NCI-H1048 (cell line): ENCODE measurements at places on chromosomes 11 and 22.

- no peak for DNase-seq
These were observed 63.6 kb downstream of the NFAM1 start for GRCh38 chr22:42368379-42369249.

DNA sequence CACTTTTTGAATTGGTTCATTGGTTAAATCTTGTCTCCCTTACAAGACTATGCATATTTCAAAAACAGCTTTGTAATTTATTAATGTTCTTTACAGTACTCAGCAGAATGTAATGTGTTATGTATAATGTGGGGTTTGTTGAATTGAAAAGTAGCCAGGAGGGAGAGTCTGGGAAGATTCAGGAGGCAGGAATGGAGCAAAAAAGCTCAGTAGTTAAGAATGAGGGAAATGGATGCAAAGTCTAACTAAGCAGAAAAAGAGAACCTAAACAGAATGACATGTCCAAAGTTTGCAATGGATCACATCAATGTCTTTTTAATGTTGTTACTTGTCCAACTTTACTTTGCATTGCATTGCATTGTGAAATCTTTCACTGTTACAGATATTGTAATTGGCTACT lies 86.5 kb upstream of the CARD18 start:
- no peak for DNase-seq

DNA sequence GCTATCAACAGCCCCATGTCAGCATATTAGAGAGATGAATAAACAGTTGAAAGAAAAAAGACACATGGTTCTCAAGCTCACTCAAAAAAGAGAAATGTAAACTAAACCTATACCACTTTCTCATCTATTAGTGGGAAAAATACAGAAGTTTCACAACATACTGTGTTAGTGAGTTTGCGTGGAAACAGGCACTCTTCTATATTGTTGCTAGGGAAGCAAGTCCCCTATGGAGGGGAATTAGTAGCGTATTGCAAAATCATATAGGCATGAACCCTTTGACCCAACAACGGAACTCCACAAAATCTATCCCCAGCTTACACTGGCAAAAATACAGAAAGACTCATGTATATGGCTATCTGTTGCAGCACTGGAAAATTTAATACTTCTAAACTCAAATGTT lies 14.2 kb upstream of the RFPL2 start:
- DNase-seq: no peak

DNA sequence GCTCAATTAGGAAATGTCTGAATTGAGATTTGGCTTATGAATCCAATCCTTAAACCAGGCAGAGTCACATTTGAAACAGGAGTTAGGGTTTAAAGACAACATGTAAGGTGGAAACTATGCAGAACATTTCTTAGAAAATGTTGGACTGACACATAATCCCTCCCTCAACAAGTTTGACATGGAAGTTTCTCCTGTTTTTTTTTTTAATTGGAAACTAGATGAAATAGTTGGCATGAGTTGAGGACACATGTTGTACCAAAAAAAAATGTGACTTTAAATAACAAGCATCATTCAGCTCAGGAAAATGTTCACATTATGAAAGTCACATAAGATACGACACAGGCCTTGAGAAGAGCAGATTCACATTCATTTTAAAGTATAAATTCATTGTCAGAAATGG lies 154.9 kb upstream of the DDI1 start:
- no peak for DNase-seq

GRCh38 chr22:32562401-32562800 lies 87.8 kb downstream of the FBXO7 start:
- DNase-seq: no peak

DNA sequence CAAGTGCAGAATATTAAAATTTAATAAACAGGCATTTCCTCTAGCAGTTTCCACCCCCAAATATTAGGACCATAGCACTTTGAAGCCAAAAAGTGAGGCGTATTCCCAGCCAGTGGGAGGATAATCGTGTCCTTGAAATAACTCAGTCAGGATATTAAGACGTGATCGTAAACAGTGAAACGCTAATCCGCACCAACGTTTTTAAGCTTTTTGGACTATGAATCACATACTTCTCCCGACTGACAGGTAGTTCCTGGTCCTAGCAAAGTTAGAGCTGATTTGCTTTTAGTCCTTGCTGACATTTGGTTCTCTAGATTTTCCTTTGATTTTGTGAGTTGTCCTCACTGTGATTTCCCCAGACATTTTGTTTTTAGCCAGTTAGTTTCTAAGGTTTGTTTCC lies 197.1 kb upstream of the ARHGAP20 start:
- DNase-seq: no peak

DNA sequence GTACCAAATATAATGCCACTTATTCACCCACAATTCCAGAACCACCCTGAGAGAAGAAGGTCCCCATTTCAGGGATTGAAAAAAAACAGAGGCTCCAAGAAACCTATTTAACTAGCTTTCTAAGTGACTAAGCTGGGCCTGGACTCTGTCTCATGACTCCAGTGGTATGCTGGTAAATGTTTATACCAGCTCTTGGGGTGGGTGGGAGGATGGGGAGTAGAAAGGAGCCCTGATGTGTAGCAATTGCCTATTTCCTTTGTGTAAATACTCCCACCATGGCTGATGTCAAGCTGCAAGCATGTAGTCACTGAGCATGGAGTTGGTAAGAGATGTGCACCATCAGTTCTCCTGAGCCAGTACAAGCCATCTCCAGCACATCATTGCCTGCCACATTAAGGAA lies 2.8 kb downstream of the PRG3 start:
- no peak for DNase-seq

- no peak for DNase-seq
These were observed 2.4 kb upstream of the OR10V1 start for GRCh38 chr11:59716051-59716450.

- no peak for DNase-seq
These were observed 35.0 kb upstream of the HIPK3 start for GRCh38 chr11:33222052-33222750.

GRCh38 chr11:120854988-120855387 lies 168.9 kb upstream of the TBCEL start:
- no peak for DNase-seq

DNA sequence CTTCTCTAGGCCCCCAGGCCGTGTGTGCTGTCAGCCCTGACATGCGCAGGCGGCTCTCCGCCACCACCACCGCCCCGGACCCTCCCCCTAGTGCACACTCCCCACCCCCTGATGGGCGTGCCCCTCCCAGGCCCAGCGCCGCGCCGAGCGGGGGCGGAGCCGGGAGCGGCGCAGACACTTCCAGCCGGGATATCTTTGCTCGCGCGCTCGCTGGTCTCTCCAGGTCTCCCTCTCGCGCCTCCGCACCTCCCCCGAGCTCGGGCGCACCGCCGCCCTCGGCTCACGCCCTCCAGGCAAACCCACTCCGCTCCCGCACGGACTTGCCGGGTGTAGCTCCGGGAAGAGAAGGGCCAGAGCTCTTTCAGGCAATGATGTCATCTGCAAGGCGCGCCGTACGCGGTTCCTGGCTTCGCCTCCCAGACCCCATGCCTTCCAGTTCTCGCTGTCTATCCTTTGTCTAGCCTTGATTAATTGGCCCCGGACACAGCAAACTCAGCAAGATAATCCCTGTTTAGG lies at the start of gene SCN3B:
Gene SCN3B, minus strand, starts transcription at position 59 of the 516 bp plus-strand sequence. CDS start 823 bp downstream, outside the sequence.
- peak; percentile 32 for DNase-seq

- DNase-seq: peak; percentile 16
These were observed 51.2 kb upstream of the ARHGAP20 start for GRCh38 chr11:110763249-110764011.

DNA sequence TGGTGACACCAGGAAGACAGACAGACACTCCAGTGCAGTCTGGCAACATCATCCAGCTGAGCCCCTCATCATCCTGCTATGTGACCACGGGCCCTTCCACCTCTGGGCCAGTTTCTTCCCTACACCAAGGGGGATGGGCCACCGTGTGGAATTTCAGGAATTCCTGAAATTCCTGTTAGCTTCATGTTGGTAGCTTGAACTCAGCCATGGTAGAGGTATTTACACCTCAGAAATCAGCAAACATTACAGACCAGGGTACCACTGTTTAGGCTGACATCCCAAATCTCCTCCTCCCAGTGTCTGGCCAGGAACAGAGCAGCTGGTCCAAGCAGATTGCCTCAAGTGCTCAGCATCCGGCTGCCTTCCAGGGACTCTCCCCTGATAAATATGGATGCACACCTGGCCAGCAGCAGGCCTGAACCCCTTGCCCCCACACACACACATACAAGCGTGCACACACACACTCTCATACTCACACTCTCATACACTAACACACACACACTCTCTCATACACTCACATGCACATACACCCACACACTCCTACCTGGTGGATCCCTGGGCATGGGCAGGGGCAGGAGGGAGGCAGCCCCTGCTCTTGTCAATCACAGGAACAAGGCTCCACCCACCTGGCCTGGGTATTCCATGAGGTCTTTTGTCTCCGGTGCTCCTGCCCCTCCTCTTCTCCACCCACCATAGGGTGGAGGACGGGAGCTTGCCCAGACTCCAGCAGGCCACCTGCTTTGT lies 85.2 kb downstream of the BUD13 start:
- DNase-seq: no peak

GRCh38 chr11:47342036-47342803 lies 10.3 kb downstream of the MYBPC3 start:
- no peak for DNase-seq

DNA sequence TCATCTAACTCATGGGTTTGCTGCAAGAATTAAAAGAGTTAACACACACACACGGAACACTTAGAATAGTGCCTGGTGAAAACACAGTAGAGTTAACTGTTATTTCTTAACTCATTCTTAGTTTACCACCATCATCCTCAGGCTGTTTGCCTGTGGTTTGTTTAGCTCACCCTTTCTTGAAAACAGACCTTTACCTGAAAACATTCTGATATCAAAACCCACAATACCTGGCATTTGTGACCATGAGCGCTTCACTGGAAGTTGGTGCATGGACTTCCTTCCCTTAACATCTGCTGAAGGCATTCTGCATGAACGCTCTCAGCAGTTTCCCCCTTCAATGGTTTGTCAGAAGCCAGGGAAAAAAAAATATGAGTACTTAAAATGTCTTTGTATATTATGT lies 256.0 kb downstream of the ETS1 start:
- DNase-seq: no peak

GRCh38 chr11:27904358-27905055 lies 203.4 kb downstream of the KIF18A start:
- no peak for DNase-seq

DNA sequence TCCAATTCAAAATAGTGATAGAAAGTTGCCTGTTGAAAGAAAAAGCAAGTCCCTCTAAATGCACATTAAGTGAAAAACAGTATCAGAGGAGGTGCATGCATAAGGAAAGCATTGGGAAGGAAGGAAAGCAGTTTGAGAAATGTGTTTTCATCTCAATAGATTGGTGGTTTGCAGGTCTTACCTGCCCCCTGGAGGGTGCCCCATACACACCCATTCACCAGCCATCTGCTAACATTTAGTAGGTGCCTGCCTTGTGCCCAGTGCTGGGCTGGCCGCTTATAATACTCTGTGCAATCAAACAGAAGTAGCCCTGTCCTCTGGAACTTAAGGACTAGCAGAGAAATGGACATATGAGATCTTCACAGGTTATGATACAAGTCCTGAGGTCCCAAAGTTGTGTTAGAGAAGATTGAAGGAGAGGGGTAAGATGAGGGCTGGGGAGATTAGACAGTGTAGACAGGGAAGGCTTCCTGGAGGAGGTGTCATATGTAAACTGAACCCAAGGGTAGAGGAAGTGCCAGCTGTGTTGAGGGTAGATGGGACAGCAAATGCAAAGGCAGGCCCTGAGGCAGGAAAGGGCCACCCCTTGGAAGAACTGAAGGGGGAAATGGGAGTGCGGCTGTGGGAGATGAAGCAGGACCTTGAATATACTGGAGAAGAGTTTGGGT lies 184.2 kb downstream of the MN1 start:
- no peak for DNase-seq

- DNase-seq: no peak
These were observed 10.9 kb downstream of the CYB561A3 start for GRCh38 chr11:61350803-61351202.

DNA sequence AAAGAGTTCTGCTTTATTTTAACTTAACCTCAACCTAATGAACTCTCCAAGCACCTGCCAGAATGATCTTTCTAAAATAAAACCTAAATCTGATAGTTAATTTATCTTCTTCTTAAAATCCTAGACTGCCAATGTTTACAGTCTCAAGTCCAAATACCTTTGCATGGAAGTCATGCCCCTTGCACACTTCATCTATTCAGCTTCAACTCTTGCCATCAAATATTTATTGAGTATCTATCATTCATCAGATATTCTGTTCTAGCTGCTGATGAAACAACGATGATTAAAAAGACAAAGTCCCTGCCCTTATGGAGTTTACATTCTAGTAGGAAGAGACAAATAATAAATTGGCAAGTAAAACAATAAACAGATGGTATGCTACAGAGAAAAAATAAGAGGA lies 101.7 kb downstream of the APOL5 start:
- no peak for DNase-seq

GRCh38 chr11:33005175-33005574 lies 10.5 kb upstream of the DEPDC7 start:
- no peak for DNase-seq

GRCh38 chr11:83448686-83449085 lies 162.5 kb upstream of the CCDC90B start:
- no peak for DNase-seq

GRCh38 chr11:2577991-2578928 lies 121.5 kb downstream of the KCNQ1OT1 start:
- DNase-seq: no peak

GRCh38 chr22:41078931-41079330 lies 13.5 kb upstream of the EP300 start:
- DNase-seq: no peak

GRCh38 chr11:27391331-27392015 lies 28.5 kb upstream of the CCDC34 start:
- DNase-seq: no peak

- DNase-seq: no peak
These were observed 3.7 kb downstream of the SERPIND1 start for GRCh38 chr22:20777420-20778177.

- no peak for DNase-seq
These were observed 1.6 kb upstream of the TSPAN18 start for GRCh38 chr11:44725016-44725685.

- no peak for DNase-seq
These were observed 7.9 kb downstream of the FAM118A start for GRCh38 chr22:45317551-45318167.

- DNase-seq: no peak
These were observed 3.9 kb downstream of the MYEOV start for GRCh38 chr11:69297787-69298266.

DNA sequence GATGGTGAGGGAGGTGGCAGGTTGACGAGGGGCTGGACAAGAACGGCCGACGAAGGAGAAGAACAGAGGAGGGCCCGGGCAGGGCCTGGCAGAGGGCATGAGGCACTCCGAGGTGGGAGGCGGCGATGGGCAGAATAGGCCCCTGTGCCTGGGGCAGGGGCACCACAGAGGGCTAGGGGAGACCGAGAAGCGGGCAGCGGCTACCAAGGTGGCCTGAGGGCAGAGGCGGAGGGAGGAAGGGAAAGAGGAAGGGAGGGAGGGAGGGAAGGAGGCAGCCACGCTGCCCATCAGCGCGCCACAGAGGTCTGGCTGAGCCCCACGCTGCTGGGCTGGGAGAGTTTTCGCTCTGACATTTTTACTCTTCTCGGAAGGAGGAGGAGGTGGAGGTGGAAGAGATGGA lies 11.3 kb downstream of the LSP1 start:
- no peak for DNase-seq
